ENCODE measurements at places on chromosomes 2 and 18. TPM values are rescaled to one million over a fixed set of nuclear protein-coding genes. Genes with fewer than 3 reads are reported as not detected.

DNA sequence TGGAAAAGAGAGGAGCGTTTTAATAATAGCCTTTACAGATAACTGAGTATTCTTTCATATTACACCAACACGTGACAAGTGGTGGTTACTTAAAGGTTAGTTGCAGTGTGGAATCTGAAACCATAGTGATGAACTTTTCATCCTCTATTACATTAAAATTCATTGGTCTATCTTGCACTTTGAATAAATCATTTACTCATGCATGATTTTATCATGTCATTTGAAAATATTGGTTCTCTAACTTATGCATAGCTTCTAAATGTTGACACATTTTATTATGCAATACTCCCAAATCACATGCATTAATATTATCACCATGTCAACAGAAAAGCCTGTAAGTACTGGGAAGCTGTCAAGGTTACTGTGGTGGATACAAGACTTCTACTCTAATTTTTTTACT, 1432.2 kb downstream of the LRP1B start:
- DNase-seq, result no peak

GRCh38 chr18:3016585-3017297, 3.8 kb upstream of the LPIN2 start:
- no peak for DNase-seq

ALK gene
- 1.6 TPM for total RNA-seq

SULT1C4 gene
- total RNA-seq, result 4.3 TPM

SERPINB4 gene
- not detected for total RNA-seq

DNA sequence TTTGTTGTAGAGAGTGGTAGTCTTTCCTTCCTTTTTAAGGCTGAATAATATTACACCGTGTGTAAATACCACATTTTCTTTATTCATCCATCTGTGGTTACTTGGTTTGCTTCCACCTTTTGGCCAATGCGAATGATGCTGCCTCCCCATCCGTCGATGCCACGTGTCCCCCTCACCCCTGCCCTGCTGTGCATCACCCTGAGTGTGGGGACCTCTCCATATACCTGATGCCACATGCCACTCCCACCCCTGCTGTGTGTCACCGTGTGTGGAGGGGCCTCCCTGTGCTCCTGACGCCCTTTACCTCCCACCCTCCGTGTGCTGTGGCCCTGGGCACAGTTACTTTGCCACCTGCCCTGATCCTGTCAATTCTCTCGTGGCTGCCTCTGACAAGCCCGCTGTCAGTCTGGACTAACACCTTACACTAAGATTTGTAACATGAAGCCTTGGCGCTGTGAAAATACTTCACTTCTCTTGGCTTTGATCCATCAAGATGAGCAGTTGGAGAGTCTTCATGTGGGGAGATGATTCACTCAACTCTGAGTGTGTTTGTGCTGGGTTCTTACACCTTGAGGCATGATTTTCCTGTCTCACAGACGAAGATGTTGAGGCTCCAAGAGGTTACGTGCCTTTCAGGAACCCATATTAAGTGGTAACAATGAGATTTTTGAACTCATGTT, 234.0 kb downstream of the ZNF407 start:
- DNase-seq, result no peak

- DNase-seq, result peak; percentile 62
These were observed 26.3 kb upstream of the CASP8 start for GRCh38 chr2:201233812-201234662.

DNA sequence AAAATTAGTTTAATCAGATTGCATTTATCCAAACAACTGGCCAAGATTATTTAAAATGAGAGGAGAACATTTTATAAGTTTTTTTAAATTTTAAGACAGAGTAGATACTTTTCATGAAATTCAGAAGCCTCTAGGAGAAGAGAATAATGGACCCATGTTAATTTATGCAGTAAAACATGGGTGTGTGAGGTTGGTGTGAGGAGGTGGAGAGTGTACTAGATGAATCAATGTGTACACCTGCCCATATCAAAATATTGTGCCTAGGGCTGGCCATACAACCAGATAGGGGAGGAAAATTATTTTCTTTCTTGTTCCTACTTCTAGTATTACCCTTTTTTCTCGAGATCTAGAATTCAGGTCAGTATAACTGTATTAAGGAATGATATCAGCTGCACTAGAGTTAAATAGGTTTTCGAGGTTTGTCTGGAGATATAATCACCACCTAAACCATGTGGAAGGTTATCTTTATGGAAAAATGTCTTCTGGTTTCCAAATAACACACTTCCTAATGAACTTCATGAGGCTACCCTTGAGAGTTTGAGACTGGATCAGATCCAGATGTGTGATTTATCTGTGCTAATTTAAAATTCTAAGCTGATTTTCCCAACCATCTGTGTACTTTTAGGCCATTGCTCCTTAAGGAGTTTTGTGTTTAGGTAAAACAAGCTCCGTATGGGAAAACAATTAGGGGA, 37.6 kb downstream of the TMEM178A start:
- no peak for DNase-seq

AMER3 gene
- total RNA-seq, result not detected

DNA sequence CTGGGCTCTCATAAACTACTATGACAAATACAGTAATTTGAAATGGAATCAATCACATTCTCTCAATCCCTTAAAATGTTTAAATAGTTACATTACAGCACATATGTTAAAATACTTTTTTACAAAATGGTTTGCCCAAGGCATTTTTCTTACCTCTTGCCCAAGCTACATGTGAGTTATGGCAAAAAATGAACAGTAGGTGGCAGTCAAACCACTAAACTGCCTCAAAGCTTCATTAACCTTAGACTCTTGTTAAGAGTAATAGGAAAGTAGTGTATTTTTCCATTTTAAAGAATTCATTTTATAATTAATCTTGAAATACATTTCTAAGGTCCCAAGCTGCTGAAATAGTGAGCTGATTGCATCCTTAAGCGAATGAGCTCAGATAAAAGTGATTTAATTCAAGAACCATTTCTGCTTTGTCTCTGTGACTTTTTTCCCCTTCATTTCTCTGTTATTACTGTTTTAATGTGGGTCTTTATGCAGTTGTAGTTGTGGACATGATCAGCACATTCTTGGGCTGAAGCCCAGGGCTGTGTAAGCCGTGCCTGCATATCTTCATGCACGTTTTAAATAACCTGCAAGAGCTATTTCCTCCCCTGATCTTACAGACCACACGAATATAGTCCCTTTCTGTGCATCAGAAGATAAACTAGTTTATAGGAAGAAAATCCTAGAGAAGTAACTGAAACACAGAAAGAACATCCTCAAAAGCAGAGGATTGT, 311.8 kb downstream of the LNPK start:
- no peak for DNase-seq

ST3GAL5 gene
- total RNA-seq, result 21.6 TPM

DNA sequence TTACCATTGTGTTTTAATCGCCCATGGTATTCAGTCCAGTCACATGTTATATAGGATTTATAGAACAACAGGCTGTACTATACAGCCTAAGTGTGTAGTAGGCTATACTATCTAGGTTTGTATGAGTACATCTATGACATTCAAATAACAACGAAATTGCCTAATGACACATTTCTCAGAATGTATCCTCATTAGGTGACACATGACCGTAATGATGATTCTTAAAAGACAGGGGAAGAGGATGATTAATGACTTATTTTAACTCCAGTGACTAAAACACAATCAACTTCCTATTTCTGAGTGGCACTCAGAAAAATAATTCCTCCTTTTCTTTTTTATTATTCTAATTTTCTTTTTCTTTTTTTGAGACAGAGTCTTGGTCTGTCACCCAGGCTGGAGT, 63.0 kb upstream of the ACSL3 start:
- DNase-seq, result no peak

GRCh38 chr2:28336264-28336980, 56.2 kb upstream of the FOSL2 start:
- DNase-seq, result no peak

GRCh38 chr2:216066230-216066629, 15.4 kb downstream of the PECR start:
- no peak for DNase-seq

RUFY4 gene
- total RNA-seq, result not detected

GRCh38 chr18:26051843-26052242, 38.6 kb downstream of the SS18 start:
- DNase-seq, result no peak

DNA sequence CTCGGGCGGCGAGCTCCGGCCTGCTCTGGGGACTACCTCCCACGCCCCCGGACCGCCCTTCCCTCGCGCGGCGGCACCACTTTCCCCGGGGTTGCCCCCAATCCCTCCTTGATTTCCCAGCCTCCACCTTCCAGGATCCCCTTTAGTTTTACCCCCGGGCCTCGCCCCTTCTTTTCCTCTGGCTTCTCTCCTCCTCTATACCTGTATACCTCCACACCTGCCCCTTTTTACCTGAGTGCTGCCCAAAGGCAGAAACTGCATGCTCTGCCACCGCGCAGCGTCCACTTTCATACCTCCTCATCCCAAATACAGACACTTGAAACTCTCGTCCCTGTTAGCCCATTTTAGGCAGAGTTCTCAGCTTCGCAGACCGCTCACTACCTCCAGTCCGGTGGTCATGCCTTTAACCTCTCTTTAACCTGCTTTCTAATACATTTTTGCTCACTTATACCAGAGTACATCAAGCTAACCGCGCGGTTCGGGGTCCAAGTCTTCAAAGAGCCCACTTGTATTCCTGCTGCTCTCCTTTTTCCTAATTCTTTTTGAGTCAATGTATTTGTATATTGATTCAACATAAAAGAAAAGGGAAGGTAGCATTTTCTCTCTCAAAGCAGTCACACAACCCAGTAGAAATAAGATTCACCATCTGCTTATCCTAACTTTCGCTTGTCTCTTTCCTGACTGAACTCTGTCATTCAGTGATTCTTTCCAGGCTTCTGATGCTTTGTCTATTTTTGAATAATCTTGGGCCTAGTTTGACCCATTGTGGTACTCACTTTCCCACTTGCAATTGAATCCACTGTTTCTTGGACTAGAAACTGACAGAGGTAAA, 901 bp downstream of the SPOPL start:
- no peak for DNase-seq

GRCh38 chr2:73987948-73988700, 3.4 kb downstream of the TET3 start:
- no peak for DNase-seq

- no peak for DNase-seq
These were observed 298.2 kb upstream of the COL3A1 start for GRCh38 chr2:188676010-188676400.

DNA sequence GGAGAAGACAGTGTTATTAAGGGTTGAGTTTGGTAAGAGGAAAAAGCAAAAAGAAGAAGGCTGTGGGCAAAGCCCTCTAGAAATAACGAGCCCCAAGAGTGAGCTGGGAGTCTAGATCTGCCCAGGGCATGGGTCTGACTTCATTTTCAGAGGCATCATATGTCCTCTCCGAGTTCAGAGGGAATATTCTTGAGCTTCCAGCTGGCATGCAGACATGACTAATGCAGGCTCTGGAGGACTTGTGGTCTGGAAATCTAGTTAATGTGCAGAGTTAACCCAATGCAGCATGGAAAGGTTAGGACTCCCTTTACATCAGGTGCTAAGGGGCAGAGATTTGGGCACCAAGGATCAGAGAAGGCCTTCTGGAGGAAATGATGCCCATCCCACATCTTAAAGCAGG, 7.3 kb downstream of the ACMSD start:
- no peak for DNase-seq

GRCh38 chr18:23661735-23662308, 889 bp downstream of the ANKRD29 start:
- no peak for DNase-seq

Measured in esophagus muscularis mucosa (tissue), 4 donors.